GM13976 (cell line): ENCODE measurements at places on chromosomes 13 and 19.

DNA sequence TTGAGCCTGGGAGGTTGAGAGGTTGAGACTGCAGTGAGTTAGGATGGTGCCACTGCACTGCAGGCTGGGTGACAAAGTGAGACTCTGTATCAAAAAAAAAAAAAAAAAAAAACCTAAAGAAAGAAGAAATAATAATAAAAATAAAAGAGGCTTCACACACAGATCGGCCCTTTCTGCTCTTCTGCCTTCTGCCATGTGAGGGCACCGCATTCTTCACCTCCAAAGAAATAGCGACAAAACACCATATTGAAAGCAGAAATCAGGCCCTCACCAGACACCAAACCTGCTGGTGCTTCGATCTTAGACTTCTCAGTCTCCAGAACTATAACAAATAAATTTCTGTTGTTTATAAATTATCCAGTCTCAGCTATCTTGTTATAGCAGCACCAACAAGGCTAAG, 3.0 kb downstream of the ZNF649 start:
- no peak for DNase-seq

GRCh38 chr19:53826876-53827275, 2.8 kb upstream of the NLRP12 start:
- no peak for DNase-seq

- DNase-seq, result no peak
Observed at GRCh38 chr19:9535934-9536333, 2.5 kb downstream of the ZNF426 start.

- DNase-seq, result no peak
Observed at GRCh38 chr13:25912961-25913360, 138.9 kb downstream of the SHISA2 start.

DNA sequence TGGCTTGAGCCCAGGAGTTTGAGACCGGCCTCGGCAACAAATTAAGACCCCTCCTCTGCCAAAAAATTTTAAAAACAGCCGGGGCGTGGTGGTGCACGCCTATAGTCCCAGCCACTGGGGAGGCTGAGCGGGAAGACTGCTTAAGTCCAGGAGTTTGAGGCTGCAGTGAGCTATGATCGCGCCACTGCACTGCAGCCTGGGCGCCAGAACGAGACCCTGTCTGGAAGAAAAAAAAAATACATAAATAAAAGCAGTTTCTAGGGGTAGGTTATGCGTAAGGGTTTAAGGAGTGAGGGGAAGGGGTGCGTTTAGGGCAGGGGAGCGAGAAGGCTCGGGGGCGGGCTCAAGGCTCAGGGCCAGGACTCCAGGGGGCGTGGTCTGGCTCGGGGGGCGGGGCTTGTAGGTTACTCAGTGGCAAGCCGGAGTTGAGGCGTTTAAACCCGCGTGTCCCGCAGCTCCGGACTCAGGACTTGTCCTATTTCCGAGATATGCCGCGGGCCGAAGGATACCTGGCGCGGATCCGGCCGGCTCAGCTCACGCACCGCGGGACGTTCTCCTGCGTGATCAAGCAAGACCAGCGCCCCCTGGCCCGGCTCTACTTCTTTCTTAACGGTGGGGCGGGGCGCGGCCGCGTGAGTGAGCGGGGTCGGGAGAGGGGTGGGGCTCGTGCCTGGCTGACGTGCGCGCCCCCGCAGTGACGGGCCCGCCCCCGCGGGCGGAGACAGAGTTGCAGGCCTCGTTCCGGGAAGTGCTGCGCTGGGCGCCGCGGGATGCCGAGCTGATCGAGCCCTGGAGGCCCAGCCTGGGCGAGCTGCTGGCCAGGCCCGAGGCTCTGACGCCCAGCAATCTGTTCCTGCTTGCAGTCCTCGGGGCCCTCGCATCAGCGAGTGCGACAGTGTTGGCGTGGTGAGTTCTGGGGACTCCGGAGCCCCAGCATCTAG, 10.7 kb downstream of the SPACA6 start:
- peak; percentile 99 for DNase-seq

- DNase-seq, result no peak
Observed at GRCh38 chr19:310781-311496, 19.7 kb upstream of the PLPP2 start.

- DNase-seq, result no peak
Observed at GRCh38 chr13:32627793-32628192, 41.5 kb downstream of the PDS5B start.

GRCh38 chr19:47158367-47158791, 27.7 kb downstream of the SAE1 start:
- DNase-seq, result no peak

GRCh38 chr19:49515767-49516166, 3.3 kb downstream of the FCGRT start:
- no peak for DNase-seq

DNA sequence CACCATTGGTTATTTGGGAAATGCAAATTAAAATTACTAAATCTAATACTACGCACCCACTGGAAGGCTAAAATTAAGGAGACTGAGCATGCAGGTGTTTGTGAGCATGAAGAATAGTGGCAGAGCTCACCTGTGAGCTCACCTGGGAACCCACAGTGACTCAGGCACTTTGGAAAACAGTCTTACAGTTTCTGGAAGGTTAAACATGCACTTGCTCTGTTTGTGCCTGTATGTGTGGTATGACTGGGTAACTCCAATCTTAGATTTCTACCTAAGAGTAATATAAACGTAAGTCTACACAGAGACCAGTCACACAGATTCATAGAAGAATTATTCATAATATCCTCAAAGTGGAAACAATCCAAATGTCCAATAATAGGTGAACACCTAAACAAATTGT, 318.8 kb downstream of the ATP8A2 start:
- no peak for DNase-seq

DNA sequence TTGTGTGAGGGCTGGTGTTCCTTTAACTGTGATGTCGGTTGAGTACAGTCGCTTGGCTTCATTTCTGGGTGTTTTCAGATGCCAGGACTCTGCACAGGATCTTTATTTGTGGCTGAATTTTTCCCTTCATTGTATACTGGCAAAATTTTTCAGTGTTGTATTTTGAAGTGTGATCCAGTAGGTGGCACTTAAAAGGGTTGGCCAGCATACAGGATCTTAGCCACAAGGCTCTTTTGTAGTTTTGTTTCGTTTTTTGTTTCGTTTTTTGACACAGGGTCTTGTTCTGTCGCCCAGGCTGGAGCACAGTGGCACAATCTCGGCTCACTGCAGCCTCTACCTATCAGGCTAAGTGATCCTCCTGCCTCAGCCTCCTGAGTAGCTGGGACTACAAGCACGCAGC, 8.7 kb downstream of the FCAR start:
- DNase-seq, result peak; percentile 72

DNA sequence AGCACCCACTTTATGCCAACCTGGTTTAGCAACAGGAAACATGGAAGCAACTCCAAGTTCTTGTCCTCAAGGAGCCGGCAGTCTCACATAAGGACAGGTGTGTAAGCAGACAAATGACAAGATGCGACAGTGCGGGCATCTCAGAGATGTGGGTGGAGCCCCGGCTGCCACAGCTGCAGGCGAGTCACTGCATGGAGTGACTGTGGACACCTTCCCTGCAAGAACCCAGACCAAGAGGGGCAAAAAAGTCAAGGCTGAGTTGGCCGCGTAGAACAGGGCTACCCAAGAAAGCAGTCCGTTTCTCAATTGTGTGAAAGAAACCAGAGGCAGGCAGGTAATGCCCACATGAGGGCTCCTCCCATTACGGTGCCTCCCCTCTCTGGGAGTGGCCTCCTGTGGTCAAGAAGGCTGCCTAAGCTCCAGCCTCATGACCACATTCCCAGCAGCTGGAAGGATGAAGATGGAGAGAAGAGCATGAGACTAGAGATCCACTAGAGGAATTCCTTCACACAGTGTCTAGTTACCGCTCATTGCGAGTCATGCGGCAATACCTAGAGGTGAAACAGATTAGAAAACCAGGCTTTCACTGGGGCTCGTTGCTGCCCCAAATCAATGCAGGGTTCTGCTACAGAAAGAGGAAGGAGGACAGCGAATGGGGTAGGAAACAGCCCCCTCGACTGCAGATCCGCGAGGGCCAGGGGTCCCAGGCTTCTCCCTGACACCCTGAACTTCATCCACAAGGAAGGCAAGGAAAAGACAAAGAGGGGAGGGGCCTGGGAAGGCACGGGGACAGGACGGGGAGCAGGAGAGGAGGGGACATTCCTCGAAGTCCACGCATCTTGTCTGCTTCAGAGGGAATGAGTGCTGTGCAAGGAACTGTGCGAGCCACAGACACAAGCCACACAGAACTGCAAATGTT, 80.2 kb downstream of the SPACA7 start:
- DNase-seq, result no peak

DNA sequence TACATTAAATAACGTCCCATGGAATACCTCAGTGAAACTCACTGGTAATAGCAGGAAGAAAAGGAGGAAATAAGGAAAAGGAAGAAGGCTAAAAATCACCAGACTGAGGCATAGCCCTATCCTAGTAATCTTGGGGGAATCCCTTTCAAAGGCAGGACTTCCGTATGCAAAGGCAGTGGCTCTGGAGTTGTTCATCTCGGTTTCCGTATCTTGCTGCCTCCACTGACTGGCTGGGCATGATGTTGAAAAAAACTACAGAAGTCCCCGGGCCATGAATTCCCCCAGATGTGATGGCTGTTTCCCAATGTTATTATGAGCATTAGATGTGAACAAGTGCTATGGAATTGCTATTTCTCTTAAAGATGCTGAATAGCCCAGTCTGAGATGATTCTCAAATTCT, 5.5 kb downstream of the FPR2 start:
- DNase-seq, result no peak

DNA sequence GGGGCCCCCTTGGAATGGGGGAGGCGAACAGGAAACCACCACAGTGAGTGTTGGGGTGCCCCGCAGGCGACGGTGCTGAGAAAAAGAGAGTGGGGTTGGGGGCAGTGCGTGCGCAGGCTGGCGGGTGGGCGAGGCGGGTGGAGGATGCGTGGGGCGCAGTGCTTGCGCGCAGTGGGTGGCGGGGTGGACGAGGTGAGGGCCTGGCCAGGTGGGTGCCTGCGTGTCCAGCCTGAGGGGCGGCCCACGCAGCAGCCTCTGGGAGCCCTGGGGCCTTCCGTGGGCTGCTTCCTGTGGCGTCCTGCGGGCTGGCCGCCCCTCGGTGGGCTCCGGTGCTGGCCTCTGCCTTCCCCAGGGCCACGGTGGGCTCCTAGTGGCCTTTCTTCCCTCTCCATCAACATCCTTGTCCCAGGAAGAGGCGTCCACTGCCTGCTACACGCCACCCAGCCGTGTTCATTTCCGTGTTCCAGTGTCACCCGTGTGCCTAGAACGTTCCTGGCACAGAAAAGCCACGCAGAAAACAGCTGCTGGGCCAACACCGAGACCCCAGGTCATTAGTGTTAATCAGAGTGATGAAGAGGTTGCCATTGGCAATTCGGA, 7.1 kb downstream of the ATP11A start:
- no peak for DNase-seq

- DNase-seq, result no peak
Observed at GRCh38 chr13:75195495-75196146, 286.3 kb downstream of the TBC1D4 start.

DNA sequence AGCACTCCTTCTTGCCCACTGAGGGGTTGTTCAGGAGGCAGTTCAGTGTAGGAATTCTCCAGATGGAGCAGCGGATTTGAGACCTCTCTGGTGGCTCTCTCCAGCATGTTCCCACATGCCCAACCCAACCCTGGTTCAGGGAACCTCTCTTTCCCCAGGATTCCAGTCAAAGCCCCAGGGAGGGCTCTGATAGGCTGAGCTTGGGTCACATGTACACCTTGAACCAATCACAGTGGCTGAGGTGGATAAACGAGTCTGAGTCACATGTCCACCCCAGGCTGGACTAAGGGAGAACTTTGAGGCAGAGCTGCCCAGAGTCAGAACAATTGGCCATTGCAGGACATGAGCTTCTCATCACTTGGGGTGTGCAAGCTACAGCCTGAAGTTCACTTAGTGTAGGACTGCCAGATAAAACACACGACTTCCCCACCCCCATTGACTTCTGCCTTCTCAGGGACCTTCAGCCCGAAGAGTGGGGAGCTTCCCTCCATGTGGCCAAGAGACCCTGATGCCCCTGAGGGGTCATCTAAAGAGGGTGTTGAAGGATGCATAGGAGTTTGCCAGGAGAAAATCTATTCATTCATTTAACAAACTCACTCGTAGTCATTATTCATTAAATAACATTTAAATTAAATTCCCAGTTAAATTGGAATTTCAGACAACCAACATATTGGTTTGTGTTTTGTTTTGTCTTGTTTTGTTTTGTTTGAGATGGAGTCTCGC, 4.0 kb upstream of the MAST3 start:
- no peak for DNase-seq

DNA sequence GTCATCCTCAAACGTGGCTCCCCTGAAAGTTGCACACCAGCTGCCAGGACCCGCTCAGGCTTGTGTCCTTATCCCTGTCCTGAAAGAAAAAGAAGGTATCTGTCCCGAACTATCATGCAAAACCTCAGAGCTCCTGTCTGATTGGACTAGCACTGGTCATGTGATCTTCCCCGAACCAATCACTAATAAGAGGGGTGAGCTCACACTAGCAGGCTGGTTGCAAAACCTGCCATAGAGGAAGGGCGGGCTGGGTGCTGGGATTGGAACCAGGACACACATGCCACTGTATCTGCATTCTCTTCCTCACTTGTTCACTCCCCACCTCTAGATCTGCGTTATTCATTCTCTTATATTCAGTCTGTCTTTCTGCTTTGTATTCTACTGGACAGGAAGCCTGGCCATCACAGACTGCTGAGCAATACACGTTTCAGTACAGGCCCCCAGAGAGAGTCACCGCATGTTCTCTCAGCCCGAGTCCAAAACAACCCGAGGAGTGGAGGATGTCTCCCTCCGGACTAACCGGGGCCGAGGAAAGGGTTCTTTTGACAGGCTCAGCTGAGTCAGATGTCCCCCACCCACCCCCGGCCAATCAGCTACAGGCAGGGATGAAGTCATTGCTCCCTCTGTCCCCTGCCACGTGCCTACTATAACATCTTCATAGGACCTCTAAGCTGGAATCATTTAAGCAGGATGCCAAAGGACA, 97.7 kb downstream of the SIPA1L3 start:
- DNase-seq, result peak; percentile 82

DNA sequence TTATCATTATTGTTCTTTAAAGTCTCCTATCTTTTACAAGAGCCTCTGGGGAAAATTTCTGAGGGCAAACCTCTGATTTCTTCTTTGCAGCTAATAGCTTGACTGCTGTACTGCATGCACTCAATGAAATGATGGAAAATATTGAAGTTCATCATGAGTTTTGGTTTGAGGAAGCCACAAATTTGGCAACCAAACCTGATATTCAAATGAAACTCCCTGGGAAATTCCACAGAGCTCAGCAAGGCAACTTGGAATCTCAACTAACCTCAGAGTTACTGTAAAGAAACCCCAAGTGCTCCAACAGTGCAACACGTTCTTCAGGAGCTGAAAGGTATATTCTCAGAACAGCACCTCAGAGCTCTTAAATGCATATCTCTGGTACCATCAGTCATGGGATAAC, 14.2 kb upstream of the RNF6 start:
- DNase-seq, result no peak

DNA sequence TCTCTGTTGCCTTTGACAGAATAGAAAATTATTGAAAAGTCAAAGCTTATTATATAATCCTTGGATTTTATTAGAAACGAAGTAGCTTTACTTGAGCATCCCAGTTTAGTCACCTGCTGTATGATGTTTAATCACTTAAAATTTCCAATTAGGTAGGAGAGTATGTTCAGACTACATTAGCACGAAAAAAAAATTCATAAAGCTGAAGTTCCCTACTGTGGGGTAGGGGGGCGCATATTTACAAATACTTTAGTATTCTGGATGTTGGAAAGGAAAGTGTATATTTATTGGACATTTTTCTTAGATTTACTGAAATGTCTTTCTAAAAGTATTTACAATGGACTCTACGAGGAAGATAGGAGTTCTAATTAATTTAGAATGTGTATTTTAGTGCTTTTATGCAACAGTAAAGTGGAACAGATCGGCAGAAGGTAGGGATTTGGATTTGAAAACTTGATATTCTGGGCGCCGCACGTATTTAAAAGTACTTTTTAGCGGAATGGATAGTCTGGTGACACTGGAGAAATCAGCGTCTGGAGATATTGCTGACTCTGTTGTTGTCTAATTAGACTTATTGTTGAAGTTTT, 1.9 kb downstream of the CDK8 start:
- no peak for DNase-seq
